ENCODE measurements at places on chromosomes 6 and 20.

DNA sequence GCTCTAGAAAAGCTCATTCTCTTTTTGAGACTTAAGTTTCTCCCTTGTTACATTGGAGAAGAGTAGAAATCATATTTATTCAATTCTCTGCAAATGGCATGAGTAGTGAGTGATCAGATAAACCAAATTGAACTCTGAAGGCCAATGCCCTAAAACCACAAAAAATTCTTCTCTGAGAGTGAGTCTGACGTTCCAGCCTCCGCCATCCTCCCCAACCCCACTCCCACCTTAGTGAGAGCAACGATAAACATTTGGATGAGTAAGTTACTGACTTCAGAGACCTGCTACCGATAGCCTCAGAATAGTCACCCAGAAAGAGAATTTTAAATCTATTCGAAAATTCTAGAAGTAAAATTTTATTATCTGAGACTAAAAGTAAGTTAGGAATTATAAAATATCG lies 94.6 kb downstream of the TFAP2A start:
- no peak for DNase-seq

DNA sequence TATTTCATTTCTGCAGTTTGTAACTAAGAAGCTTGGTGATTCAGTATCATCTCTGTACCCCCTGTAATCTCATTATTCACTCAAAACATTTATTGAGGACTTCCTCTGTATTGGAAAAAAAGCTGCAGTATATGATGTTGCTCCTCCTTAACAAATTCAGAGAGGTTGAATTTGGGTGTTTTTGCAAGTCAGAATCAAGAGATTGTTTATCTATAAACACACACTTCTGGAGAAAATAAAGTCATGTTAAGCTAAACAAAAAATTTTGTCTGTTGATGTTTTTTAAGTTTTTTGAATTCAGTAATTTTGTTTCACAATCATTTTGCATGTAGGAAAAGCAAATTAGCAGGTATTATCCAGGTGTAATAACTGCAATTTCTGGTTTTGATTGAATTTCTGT lies 11.4 kb upstream of the RHAG start:
- DNase-seq, result no peak

GRCh38 chr6:80436663-80437062 lies 330.2 kb downstream of the BCKDHB start:
- DNase-seq, result no peak

DNA sequence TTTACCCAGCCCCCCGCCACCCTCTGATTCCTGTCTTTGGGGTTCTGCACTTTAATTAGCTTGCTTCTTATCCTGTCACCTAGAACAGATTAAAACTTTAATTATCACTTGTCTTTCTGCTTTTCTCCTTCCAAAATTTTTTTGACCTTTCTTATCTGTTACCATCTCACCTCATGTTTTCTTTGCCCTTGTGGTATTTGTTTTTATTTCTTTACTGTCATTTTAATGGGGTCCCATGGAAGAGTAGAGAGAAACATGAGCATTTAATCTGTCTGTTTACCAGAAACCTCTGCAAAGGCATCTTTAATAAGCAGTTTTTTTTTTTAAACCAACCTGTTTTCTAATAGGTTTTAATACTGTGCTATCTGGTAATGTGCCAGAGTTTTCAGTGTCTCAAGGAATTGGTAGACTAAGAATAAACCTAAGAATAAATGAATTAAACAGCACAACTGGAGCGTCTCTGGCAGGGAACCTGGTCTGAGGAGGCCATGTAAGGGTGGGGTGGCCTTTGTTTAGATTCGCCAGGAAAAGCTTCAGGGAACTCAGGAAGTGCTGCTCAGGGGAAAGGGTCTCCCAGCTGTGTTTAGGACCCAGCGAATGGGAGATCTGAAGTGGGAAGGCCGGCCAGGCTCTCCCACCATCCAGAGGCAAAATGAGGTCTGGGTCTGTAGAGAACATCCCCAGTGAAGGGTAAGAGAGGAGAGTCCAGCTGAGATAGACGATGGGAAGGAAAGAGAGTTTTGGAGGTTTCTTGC lies 69.8 kb downstream of the ARID1B start:
- DNase-seq, result no peak

DNA sequence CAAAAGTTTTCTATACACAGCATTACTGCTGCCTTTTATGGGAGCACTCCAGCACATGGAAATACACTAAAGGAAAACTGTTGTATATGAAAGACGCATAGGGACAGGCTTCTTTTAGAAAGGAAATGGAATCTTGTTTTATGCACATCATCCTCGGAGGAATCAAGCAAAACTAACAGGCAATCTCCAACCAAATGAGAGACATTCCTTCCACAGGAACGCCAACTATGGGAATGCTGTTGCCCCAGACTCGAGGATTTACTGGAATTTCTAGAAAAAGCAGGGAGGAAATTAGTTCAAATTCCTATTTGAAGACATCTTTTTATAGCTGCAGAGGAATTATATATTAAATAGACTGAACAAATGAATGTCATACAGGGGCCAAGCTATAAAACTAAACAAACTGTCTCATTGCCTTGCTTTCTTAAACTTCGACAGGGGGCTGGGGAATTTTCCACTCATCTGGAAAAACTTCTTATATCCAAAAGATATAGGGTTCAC lies 52.2 kb downstream of the LYRM4 start:
- DNase-seq, result no peak

GRCh38 chr6:70277470-70277869 lies 25.4 kb downstream of the COL9A1 start:
- no peak for DNase-seq

GRCh38 chr6:134703206-134703605 lies 246.7 kb downstream of the ALDH8A1 start:
- DNase-seq, result no peak

- DNase-seq, result no peak
These were observed 40.2 kb downstream of the INSM1 start for GRCh38 chr20:20407891-20408805.

DNA sequence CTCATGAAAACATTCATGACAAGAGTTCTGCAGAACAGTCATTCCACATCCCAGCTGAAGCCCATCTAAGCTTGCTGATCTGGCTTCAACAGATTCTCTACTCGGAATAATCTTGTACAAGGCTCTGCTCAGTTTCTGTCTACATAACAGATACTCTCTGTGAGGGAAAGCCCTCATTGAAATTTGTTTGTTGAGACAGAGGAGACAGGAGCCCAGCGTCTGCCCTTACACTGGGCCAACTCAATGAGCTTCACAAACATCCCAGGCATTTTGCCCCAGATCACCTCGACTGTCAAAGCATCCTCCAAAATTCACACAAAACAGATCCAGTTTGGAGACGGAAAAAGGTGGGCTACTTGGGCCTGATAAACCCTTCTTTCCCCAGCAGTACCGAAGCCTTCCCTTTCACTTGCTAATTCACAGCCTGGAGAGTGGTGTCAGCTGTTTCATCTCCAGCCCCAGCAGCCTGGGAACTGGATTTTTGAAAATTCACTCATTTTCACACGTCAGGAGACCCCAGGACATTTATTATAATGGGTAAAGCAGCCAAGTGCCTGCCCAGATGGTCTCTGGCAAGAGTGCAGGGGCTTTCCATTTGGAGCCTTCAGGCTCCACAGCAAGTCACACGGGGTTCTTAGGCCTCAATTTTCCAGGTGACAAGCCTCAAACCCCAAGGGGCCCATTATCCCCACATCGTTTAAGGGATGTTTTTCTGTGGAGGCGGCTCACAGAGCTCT lies 7.3 kb downstream of the CCDC167 start:
- no peak for DNase-seq

DNA sequence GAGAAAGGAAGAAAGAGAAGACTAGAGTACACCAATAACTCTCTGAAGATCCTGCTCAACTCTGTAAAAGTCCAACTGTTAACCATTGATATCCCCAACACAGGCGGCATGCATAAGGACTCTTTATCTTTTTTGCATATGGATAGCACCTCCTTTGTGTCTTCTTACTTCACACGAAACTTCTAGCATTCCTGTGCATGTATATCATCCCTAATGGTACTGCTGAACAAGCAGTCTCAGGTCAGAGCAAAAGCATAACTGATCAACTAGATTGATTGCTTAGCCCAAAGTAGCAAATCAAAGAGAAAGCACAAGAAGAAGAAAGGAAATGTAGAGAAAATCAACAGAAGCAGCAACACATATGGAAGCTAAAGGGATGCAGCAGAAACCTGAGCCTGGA lies 234.4 kb downstream of the SYNE1 start:
- DNase-seq, result no peak

DNA sequence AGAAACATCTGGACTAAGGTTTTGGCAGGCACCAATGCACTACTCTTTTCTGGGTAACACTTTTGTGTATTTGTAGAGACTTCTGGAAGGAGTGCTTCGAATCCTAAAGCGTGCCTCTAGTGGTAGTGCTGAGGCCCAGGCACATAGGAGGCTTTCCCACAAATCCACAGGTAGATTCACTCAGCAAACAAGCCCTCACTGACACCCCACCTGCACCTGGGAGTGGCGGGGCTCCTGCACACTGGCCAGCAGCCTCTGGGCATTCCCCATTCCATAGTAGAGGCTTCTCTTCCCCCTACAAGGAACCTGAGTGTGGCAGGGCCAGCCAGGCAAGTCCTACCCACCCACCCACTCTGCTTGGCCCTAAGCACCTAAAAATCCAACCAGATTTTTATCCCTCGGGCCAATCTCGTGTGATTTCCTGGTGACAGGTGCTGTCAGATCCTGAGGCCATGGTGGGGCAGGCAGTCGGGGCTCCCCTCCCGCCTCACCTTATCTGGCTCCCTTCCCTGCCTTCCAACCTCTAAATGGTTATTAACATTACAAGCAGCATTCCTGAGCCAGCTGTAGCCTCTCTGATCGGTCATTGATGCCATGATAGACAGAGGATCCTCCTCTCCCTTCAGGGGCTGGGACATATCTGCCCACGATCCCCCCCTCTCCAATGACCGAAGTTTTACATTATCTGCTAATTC lies 82.4 kb downstream of the SLC2A10 start:
- no peak for DNase-seq

GRCh38 chr6:112801468-112802080 lies 454.4 kb downstream of the RFPL4B start:
- DNase-seq, result no peak

DNA sequence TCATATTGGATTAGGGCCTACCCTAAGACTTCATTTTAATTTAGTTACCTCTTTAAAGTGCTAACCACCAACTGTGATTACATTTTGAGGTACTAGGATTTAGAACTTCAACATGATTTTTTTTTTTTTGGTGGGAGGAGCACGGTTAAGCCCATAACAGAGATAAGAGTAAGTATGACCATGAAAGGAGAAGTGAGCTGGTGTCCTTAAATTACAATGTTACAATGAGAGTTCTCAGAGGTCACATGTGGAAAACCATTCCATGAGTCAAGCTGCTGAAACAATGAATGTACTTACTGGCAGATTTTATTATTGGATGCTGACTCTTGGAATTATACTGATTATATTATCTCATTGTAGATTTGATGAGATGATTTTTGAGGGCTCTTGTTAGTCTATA lies 779.3 kb upstream of the CITED2 start:
- DNase-seq, result no peak

DNA sequence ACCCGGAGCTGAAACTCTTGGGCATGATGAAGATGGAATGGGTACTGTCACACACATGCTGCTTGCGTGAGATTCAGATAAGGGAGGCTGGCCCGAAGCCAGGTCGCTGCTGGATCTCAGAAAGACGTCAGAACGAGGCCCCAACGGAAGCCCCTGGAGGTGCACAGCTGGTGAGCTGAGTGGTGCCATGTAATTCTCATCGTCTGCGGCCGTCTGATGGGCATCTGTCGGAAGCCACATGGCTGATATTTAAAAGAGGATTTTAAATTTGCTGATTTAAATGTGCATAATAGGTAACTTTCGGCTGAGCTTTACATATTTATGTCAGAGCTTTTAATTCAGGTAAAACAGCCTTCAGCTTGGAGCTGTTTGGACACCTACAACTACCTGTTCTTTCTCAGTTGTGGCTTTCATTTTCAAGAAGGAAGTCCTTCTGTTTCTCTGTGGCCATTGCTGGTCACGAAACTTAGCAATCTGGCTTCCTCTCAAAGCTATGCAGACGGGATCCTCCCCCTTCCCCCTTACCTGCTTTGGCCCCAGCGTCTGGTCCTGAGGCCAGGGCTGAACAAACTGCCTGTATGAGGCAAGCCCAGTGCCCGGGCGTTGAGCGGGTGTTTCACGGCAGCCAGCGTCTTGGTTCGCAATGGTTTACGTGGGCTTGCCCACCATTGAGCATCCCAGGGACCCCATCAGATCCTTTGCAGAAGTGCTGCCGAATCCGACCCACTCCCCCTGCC lies 9.2 kb downstream of the SLCO4A1 start:
- no peak for DNase-seq

GRCh38 chr20:23116311-23117089 lies 30.4 kb upstream of the CD93 start:
- DNase-seq, result no peak

GRCh38 chr20:36775196-36775595 lies 1.6 kb upstream of the DSN1 start:
- DNase-seq, result no peak

- DNase-seq, result no peak
These were observed 93.2 kb downstream of the KIF13A start for GRCh38 chr6:17894191-17894590.

GRCh38 chr6:165676435-165677068 lies 13.5 kb upstream of the PDE10A start:
- DNase-seq, result no peak

DNA sequence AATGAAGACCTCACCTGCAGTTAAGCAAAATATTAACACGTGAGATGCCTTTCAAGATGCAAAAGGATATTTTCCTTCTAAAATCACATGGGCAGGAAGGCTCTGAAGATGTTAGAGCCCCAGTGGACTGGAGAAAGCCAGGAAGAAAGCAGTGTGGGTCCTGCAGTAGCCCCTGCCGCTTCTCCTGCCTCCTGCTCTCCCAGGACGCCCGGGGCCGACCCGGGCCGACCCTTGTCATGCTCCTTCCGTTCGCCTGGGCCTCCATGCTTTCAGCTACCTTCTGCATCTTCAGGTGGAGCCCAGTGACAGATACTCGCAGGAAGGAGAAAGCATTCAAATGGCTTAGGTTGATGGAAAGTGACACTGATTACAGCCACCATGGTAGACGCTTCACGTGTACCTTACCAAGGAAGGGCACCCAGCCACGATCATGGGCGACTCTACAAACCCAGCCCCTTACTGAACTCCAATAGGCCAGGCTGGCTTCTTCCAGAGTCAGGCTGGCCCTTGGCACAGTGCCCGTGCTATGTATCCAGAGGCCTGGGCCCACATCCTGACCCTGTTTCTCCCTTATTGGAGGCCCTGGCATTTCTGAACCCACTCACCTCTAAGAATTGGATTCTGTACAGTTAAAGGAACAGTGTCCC lies 69.0 kb downstream of the TCP11 start:
- no peak for DNase-seq

- DNase-seq, result no peak
These were observed 30.6 kb downstream of the FAM229B start for GRCh38 chr6:112118034-112118433.

DNA sequence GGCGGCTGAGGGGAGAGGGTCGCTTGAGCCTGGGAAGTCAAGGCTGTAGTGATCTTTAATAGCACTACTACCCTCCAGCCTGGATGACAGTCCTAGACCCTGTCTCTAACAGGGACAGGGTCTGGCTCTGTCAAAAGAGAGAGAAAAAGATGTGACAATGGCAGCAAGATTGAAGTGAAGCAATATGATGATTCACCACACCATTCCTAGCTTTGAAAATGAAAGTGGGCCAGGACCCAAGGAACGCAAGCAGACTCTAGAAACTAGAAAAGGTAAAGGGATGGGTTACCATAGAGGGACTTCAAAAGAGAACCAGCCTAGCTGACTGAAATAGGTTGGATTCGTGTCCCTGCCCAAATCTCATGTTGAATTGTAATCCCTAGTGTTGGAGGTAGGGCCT lies 426.9 kb downstream of the HTR1B start:
- no peak for DNase-seq
